ENCODE measurements at places on chromosomes 6 and 20. TPM values are rescaled to one million over a fixed set of nuclear protein-coding genes. Genes with fewer than 3 reads are reported as not detected.

- no peak for DNase-seq
Measured at GRCh38 chr6:34792605-34793500, 970 bp downstream of the BLTP3A start.

DNA sequence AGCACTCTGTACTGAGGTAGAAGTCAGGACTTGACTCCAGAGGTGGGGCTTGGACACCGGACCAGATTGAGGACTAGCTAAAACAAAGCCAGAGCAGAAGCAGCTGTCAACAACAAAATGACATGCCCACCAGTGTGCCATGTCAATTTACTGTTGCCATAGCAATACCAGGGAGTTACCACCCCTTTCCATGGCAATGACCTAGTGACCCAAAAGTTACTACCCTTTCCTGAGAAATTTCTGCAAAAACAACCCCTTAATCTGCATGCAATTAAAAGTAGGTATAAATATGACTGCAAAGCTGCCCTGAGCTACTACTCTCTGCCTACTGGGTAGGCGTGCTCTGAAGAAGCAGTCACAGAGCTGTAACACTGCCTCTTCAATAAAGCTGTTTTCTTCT is 21.0 kb downstream of the MAP3K5 start:
- DNase-seq: no peak

- no peak for DNase-seq
Measured at GRCh38 chr6:137824896-137825295, 42.2 kb upstream of the TNFAIP3 start.

DNA sequence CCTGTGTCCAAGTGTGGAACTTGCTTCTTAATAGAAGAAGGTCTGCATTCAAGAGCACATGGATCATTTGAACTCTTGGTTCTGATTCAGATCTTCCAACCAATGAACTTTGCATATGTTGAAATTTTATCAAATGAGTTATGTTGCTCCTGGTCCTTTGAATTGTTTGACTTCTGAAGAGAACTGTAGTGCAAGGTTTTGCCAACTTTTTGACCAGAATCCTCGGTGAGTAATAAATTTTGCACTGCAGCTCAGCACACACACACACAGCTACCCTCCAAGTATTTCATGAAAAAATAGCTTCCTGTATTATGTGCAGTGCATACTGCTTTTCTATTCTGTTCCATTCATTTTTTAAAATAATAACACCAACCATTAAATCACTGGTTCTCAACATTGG is 67.5 kb downstream of the BFSP1 start:
- no peak for DNase-seq

DNA sequence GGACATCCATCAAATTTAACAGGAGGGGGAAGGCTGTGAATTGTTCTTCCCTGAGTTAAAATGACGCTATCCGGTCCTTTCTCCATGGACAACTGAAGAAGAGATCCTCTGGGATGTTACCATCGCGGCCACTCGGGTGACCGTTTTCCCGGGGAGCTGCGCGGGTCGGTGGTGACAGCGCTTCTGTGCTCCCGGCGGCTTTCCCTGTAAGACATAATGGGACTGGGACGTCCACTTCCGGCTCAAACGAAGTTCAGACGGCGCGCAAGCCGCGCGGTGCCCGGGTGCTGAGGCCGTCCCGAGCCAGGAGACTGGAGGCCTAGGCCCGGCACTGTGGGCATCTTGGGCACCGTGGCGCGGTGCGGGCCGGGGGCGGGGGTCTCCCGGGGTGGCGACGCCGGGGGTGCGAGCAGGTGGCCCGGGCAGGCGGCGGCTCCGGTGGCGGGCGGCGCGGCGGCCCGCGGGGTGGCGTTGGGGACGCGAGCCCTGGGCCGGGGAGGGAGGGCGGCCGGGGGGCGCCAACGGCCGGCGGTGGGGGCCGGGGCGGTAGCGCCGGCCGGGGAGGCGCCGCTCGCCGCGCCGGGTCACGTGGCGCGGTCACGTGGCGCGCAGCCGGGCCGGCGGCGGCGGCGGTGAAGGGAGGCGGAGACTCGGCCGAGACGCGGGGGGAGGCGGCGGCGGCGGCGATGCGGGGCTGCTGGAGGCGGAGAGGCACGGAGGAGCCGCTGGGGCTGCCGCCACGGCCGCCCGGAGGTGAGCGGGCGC is 63.6 kb downstream of the GTF2H5 start:
- DNase-seq: no peak

DNA sequence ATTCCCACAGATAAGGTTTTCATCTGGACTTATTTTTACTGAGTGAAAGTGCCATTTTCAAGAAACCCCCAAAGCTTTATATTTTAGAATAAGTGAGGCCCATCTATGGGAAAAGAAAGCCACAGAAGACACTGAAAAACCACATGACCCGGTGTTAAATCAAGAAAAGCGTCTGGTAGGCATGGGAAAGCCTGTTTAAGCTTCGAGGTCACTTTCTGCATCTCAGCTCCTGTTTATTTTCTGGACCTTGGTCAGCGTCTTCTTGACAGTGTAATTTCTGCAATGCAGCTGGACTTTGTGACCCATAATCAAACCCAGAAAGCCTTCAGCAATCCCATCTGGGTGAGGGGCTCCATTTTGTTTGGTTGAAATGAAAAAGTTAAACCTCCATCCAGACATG is 59.6 kb upstream of the NEDD9 start:
- DNase-seq: no peak

DNA sequence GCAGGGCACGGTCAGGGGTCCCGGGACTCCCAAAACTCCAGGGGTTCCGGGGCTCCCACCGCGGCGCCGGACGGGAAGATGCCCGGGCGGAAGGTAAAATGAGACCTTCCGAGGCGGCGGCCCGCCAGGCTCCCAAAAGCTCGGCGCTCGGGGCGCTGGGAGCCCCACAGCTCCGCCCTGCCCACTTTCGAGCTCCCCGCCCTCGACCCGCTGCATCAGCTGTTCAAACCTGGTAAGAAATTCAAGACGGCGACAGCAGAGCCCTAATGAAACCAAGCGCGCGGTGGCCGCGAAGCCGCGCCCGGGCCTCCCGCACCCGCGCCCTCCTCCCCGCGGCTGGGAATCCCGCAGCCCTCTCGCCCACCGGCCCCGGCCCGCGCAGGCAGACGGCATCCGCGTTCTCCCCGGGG is 369 bp downstream of the SLC4A11 start:
- DNase-seq: no peak

DNA sequence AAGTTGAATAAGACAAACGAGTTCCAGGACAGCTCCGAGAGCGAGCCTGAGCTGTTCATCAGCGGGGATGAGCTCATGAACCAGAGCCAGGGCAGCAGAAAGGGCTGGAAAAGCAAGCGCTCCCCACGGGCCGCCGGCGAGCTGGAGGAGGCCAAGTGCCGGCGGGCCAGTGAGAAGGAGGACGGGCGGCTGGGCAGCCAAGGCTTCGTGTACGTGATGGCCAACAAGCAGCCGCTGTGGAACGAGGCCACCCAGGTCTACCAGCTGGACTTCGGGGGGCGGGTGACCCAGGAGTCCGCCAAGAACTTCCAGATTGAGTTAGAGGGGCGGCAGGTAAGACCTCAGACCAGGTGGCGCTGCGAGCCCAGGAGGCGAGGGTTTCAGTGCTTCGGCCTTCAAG is 56.0 kb upstream of the TMEM181 start:
- no peak for DNase-seq

DNA sequence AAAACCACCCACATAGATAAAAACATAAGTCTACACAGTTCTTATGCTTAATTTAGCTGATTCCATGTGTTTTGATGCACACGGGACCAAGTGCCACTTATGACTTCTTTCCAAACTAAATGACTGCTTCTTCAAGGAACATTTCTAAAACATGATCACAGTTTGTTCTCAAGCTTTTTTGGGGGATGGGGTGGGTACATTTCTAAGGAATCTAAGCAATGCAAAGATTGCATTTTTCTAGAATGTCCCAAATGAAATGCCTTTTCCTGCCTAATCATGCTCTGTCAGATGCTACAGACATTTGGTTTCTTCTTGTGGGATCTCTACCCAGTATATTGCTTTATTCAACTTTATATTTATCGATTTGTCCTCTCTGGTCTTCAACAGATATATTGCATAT is 496.8 kb upstream of the JAG1 start:
- no peak for DNase-seq

The TSPO2 gene
- total RNA-seq: not detected

The VGLL2 gene
- not detected for total RNA-seq

The MCHR2 gene
- not detected for total RNA-seq

The PAK5 gene
- total RNA-seq: not detected
